ENCODE measurements at places on chromosomes 16 and 17.

DNA sequence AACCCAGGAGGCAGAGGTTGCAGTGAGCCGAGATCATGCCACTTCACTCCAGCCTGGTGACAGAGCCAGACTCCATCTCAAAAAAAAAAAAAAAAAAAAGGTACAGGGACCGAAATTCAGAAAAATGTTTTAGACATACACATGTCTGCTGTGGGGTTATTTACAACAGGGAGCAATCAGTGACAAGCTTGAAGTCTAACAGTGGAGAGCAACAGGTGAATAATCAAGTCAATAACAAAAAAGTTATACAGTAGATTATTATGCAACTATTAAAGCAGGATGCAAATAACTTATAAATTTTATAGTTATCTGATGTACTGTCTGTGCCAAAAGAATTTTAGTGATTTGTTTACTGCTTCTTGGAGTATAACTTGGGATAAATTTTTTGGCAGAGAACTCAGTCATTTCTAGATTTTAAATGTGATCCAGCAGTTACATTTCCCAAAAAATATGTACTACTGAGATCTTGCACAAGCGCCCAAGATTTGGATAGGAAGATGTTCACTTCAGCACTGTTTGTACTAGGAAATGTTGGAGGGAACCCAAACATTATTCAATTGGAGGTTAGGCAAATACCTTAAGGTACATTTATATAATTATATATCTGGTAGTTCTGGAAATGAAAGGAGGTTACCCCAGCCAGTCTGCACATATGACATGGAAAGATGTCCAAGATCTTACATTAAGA is 34.1 kb downstream of the EEF2K start:
- DNase-seq = no peak
- no peaks in the 10 kb centered on the region for H3K27me3 ChIP-seq
- no peak overlapping the region for H3K27ac ChIP-seq

DNA sequence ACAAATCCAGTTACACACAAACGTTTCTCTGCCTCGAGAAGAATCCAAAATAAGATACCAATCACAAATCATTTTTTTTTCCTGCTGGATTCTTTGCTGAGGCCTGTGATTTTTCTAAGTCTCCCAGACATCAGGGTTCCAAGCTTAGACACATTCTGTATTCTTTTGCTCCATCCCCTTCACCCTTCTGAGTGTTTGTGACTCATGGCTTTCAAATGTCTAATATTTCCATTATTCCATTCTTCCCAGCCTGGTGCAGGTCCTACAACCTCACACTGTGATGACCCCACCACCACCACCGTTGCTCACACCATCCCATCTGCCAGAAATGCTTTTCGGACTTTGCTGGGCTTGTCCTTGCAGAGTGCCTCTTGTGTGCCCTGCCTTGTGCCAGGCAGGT is 480.1 kb downstream of the SOX9 start:
- no peaks in the 10 kb centered on the region for H3K36me3 ChIP-seq
- H3K4me3 ChIP-seq = no peak overlapping the region
- no peak overlapping the region for H3K27ac ChIP-seq
- DNase-seq = no peak
- no peaks in the 10 kb centered on the region for H3K27me3 ChIP-seq

DNA sequence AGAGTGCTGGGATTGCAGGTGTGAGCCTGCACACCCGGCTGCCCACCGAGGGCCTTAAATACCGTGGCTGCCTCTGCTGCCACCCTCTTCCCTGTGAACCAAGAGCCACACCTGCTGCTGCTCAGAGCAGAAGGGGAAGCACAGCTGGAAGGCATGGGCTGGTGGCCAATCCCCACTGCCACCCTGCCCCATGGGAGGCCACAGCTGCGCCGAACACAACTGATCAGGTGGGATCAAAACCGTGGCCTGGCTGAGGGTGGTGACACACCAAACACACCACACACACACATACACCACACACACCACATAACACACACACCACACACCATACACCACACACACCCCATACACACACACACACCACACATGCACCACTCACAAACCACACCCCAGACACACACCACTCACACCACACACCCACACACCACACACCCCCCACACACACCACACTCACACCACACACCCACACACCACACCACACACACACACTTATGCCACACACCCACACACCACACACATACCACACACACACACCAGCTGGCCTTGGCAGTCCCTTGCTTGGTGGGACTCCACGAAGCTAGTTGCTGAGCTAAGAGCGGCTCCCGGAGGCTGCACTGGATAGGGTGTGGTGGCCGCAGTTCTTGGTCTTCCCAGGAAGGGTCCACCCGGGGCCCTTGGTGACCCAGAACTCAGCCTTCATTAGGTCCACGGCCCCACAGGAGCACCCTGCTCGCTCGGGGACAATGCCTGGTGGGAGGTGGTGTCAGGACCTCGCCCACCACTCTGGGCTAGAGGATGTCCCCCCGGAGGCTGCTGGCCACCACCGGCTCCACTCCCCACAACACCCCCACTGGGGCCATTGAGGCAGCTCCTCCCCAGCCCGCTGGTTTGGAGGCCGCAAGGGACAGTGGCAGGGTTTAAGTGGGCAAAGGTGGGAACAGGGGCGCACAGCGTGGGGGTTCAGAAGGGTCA is 14.9 kb downstream of the CEP131 start:
- H3K4me1 ChIP-seq = no peaks in the 10 kb centered on the region
- no peaks in the 10 kb centered on the region for H3K36me3 ChIP-seq
- H3K4me3 ChIP-seq = no peak overlapping the region
- no peaks in the 10 kb centered on the region for H3K27me3 ChIP-seq

- DNase-seq = no peak
- H3K4me1 ChIP-seq = no peaks in the 10 kb centered on the region
- no peaks in the 10 kb centered on the region for H3K27me3 ChIP-seq
- no peak overlapping the region for H3K4me3 ChIP-seq
- H3K36me3 ChIP-seq = no peaks in the 10 kb centered on the region
Measured at GRCh38 chr17:5665164-5665563, 80.9 kb upstream of the NLRP1 start.

GRCh38 chr17:81252987-81253329 is 13.8 kb downstream of the NDUFAF8 start:
- no peak overlapping the region for H3K27ac ChIP-seq
- peaks cover 27% of the 10 kb centered on the region for H3K36me3 ChIP-seq
- peaks cover 33% of the 10 kb centered on the region for H3K4me1 ChIP-seq
- no peak overlapping the region for H3K4me3 ChIP-seq

DNA sequence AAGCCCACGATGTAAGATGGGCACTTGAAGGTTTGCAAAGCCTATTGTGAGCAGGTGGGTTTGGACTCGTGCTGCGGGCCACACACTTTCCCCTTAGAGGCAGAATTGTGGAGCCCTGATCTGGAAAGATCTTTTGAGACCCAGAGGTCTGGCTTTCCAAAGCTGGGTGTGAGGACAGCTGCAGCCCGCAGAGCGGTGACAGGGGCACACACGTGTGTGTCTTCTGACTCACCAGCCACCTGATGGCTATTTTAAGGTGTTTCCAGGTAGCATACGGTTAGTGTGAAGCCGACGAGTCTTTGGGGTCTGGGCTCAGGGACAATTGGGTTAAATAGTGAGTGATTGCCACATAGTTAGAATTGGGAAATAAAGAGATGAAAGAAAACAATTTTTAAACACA is 108.9 kb upstream of the GSE1 start:
- peaks cover 6% of the 10 kb centered on the region for H3K4me1 ChIP-seq
- H3K27ac ChIP-seq = no peak overlapping the region
- DNase-seq = no peak
- H3K4me3 ChIP-seq = no peak overlapping the region
- no peaks in the 10 kb centered on the region for H3K36me3 ChIP-seq

GRCh38 chr17:83012868-83013778 is 66.3 kb upstream of the METRNL start:
- H3K4me3 ChIP-seq = no peak overlapping the region
- H3K36me3 ChIP-seq = no peaks in the 10 kb centered on the region
- no peak for DNase-seq
- peaks cover 16% of the 10 kb centered on the region for H3K4me1 ChIP-seq

DNA sequence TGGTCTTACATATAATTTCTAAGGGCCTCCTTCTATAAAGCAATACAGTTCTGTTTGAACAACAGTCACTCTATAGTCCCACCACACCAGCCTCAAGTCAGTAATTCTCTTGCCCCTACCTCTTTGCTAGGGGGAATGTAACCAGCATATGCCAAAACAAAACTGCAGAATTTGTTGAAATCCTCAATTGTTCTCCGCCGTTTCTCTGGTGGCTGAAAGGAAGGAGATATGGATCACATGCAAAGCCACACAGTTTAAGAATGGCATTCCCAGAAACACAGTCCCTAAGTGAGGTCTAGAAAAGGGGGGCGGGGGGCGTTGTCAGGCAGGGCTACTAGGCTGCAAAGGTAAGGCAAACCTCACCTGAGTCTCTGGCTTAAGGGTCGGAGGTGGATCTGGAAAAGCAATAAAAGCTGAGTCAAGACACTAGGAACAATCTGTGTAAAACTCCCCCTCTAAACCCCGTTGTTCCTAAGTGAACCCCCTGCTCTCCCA is 1.9 kb downstream of the PHF23 start:
- H3K27me3 ChIP-seq = no peaks in the 10 kb centered on the region
- H3K36me3 ChIP-seq = peaks cover 17% of the 10 kb centered on the region
- no peak for DNase-seq
- H3K4me1 ChIP-seq = peaks cover 32% of the 10 kb centered on the region
- H3K4me3 ChIP-seq = peak overlapping the region; percentile 62

DNA sequence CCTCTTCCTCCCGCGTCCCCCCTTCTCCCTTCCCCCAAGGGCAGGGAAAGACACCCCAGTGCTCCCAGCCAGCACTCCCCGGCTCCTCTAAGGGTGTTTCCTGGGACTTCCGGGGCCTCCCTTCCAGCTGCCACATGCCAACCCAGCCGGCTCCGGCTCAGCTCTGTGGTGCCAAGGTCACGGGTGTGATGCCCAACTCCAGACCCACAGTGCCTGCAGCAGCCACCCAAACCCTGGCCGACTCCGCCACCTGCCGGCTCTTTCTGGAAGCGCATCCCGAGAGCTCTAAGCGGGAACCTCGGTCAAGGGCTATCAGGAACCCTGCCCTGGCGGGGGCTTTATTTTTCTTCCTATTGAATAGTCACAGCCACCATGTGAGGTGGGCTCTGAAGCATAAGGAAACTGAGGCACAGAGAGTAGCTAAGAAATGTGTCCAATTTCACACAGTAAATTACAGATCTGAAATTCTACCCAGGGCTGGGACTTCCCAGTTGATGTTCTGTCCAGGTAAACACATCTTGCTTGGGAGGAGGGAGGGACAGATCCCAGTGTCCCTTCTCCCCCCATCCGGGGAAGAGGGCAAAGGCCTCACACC is 3.3 kb upstream of the PPP1R1B start:
- peaks cover 15% of the 10 kb centered on the region for H3K27me3 ChIP-seq
- H3K4me1 ChIP-seq = peaks cover 15% of the 10 kb centered on the region
- no peak overlapping the region for H3K27ac ChIP-seq
- H3K4me3 ChIP-seq = no peak overlapping the region
- H3K36me3 ChIP-seq = no peaks in the 10 kb centered on the region
- peak; percentile 84 for DNase-seq

- H3K36me3 ChIP-seq = no peaks in the 10 kb centered on the region
- no peak overlapping the region for H3K4me3 ChIP-seq
- peaks cover 9% of the 10 kb centered on the region for H3K4me1 ChIP-seq
- H3K27ac ChIP-seq = no peak overlapping the region
- H3K27me3 ChIP-seq = no peaks in the 10 kb centered on the region
- DNase-seq = no peak
Measured at GRCh38 chr16:48555597-48556242, 54.3 kb downstream of the N4BP1 start.

DNA sequence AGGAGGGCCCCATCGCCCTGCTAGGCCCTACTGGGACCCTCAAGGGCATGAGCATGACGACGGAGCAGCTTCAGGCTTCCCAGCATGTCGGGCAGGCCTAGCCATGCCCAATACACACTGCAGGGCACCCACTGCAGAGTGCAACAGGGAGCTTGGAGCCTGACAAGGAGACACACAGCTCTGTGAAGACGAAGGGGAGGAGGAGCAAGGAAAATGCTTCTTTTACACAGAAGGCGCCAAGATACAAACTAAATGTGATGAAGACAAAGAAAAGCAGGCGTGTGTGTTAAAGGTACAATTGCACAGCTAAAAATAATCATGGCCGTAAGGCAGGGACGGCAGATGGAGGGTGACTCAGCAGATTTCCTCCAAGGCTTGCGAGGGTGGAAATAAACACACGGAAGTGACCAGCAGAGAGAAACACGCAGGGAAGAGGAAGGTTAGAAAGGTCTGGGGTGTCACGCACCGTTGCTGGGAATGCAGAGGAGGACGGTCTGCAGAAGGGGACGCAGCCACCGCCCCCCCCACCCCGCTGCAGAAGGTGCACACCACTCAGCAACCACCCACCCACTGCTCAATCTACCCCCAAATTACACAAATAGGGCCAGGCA is 108.5 kb downstream of the ZNF778 start:
- no peaks in the 10 kb centered on the region for H3K27me3 ChIP-seq
- no peak overlapping the region for H3K4me3 ChIP-seq
- peaks cover 59% of the 10 kb centered on the region for H3K4me1 ChIP-seq
- peak overlapping the region; percentile 64 for H3K27ac ChIP-seq
- no peaks in the 10 kb centered on the region for H3K36me3 ChIP-seq

DNA sequence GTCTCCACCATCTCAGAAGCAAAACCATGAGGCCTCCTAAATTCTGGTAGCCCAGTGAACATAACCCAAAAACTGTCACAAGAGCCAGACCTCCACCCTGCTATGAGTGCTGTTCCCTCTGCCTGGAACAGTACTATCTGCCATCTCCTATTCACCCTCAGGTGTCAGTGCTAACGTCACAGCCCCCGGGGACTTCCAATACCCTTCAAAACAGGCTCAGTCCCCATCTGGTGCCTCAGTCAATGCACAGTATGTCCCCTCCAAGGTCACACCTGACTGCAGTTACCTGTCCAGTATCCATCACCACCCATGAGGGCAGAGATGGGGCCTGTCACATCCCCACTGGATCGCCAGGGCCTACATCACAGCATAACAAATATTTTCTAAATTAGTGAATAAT is 11.5 kb downstream of the CREBBP start:
- H3K4me3 ChIP-seq = no peak overlapping the region
- no peak overlapping the region for H3K27ac ChIP-seq
- H3K36me3 ChIP-seq = no peaks in the 10 kb centered on the region
- H3K4me1 ChIP-seq = peaks cover 62% of the 10 kb centered on the region

GRCh38 chr16:11164482-11165270 is 91.3 kb downstream of the SOCS1 start:
- no peaks in the 10 kb centered on the region for H3K4me1 ChIP-seq
- peak; percentile 41 for DNase-seq
- H3K36me3 ChIP-seq = peaks cover 6% of the 10 kb centered on the region
- no peaks in the 10 kb centered on the region for H3K27me3 ChIP-seq
- H3K4me3 ChIP-seq = no peak overlapping the region

All from thyroid gland (tissue), 4 donors.